ENCODE measurements at places on chromosomes 5 and 9.

DNA sequence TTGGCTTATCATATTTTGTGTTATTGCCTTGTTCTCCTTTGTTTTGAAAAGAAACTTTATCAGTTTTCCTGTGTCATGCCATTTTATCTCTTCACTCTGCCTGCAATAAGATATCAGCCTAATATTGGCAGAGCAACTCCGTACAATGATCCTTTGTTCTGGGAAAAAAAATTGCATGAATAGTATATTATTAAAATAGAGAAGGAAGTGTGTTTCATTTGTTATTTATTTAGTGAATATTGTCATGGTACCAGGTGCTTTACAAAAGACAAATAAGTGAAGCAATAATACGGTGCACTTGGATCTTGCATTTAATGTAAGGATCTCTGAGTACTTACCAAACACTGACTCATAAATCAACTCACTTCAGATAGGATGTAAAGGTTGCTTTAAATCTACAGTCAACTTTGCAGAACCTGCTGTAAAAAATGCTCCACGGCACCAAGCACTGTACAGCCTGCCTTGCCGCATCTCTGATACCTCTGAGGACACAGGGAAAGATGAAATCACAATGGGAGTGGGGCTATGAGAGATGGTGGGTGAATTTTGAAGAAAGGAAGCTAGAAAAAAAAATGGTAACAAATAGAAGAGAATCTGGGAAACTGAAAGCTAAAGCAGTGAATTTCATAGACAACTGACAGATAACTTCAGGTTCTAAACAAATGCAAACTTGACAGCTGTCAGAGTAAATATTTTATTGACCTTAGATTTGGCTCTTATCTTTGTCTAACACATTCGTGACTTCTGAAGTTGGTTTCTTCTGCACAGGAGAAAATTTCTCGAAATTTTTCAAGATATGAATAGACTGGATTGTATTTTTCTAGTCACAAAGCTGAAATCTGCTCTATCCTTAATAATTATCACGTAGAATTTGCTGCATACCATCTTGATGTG is 232.1 kb downstream of the ENC1 start:
- no peak for DNase-seq

GRCh38 chr5:126000507-126000906 is 422.7 kb upstream of the GRAMD2B start:
- no peak for DNase-seq

DNA sequence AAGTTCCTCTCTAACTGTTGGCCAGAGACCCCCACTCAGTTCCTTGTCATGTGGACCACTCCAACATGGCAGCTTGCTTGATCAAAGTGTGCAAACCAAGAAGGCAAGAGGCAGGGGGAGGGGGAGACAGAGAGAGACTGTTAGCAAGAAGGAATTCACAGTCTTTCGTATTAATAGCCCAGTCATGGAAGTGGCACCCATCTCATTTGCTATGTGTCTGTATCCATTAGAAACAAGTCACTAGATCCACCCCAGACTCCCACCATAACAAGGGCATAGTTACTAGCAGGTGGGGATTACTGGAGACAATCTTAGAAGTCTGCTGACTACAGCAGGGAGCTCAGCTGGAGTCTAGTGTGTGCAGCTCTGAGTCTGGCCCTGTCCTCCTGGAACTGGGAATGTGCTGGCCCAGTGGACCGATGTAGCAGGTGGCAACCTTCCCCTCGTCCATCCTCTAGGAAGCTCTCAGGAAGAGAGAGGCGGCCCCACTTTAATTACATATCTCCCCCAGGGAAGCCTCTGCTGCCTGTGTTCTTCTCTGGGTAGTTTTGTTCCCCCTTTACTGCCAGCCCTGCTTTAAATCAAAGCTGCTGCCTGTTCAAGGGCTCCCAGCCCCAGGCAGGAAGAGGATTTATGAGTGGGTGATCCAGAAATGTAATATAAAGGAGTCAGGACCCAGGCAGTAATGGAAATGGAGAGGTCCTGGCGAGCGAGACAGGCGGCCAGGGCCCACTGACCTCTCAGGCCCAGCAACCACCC is 47.8 kb upstream of the ALDH1B1 start:
- no peak for DNase-seq

DNA sequence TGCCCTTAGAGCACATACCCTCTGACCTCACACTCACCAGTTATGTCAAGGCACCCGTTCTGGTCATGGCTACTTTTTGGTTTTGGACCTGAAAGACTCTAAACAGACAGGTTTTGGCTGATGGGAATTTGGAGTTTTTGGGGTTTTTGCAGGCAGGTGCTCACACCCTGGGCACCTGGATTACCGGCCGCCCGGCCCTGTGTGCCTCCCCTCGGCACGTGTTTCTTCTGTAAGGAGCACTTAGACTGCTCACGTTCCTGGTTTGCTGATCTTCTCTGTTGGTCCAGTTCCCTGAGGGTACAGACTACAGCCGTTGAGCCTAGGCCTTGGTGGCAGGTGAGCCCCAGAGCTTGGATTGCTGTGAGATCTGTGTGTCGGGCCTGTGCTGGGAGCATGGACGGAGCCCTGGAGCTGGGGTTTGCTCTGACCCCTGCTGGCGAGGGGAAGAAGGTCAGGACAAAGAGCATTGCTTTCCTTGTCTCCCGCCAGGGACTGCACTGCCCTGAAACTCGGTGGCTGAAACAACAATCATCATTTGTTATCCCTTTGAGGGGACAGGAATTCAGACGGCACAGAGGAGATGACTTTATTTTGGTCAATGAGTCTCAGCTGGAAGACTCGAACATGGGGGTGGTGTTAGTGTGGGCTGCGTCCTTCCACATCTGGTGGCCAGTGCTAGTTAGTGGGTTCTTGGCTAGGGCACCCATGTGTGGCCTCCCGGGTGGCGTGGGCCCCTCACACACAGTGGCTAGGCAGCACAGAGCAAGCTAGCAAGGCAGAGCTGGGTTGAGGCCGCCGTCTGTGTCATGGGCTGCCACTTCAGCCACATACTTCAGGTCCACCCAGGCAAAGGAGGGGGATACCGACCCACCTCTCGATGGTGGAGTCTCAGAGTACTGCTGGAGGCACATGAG is 76.4 kb downstream of the EHMT1 start:
- DNase-seq = no peak

DNA sequence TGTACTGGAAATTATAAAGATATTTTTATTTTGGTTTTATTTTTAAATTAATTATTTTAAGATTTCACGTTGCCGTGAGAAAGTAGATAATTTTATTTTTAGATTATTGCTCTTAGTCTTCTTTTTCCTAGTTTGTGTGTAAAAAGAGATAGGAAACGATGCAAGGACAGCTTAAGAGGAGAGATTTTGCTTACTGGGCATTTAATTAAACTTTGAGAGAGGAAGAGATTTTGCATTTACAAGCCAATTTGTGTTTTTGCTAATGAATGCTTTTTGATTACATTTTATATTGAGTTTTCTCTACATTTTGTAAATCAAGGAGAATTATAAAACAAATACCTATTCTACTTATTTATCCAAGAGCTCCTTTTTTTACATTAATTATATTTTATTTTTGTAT is 64.0 kb downstream of the ARHGEF28 start:
- DNase-seq = no peak

GRCh38 chr5:34409373-34409772 is 246.8 kb upstream of the RAI14 start:
- DNase-seq = no peak

- peak; percentile 79 for DNase-seq
Measured at GRCh38 chr5:148965511-148966265, 97.2 kb downstream of the SH3TC2 start.

DNA sequence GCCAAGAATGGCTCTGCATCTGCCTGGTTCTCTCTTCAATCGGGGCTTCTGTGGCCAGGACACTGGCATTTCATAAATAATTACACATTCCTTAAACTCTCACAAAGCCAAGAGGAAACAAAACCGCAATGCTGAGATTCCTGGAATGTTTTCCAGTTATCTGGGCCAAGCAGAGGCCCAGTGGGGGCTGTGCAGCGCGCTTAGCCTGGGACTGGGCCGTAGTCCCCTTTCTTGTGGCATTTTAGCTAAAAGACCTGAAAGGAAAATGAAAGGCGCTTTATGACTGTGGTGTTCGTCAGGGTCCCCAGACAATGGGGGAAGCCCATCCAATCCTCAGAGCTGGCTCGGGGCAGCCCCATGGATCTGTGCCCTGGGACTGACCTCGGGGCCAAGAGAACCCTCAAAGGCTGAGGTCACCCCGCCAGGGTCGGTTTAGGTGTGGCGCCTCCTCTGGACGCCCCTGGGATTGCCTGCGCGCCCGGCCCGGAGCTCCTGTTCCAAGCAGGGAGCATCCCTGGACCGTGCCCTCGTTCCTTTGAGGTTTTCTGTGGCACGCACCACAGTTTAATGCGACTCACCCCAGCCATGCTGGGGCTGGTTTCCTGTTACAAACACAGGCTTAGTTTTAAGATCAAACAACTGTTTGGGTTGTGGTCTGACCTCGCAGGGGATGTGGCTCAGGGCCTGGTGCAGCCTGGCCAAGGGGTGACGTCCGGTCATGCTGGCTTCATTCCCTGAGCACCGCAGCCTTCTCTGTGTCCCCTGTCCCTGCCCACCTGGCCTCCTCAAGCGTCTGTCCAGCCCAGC is 51.5 kb upstream of the NKD2 start:
- DNase-seq = peak; percentile 72

DNA sequence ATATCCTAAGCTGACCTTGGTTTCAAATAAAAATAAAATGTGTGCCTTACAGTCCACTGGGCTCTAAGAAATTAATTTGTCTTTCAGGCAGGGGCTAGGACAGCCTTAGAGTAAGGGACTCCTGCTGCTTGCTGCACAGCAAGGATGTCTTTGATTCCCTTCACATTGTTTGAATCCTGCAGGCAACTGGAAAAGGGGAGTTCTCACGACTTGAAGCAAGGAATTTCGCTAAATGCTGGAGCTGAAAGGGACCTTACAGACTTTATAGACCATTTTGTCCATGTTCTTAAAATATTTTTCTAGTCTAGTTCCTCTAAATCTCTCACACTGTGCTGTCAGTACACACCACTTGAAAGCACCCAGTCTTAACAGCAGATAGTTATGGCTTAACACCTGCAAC is 35.6 kb downstream of the FBXW11 start:
- no peak for DNase-seq

- DNase-seq = no peak
Measured at GRCh38 chr5:110343616-110344015, 382.9 kb downstream of the TMEM232 start.

DNA sequence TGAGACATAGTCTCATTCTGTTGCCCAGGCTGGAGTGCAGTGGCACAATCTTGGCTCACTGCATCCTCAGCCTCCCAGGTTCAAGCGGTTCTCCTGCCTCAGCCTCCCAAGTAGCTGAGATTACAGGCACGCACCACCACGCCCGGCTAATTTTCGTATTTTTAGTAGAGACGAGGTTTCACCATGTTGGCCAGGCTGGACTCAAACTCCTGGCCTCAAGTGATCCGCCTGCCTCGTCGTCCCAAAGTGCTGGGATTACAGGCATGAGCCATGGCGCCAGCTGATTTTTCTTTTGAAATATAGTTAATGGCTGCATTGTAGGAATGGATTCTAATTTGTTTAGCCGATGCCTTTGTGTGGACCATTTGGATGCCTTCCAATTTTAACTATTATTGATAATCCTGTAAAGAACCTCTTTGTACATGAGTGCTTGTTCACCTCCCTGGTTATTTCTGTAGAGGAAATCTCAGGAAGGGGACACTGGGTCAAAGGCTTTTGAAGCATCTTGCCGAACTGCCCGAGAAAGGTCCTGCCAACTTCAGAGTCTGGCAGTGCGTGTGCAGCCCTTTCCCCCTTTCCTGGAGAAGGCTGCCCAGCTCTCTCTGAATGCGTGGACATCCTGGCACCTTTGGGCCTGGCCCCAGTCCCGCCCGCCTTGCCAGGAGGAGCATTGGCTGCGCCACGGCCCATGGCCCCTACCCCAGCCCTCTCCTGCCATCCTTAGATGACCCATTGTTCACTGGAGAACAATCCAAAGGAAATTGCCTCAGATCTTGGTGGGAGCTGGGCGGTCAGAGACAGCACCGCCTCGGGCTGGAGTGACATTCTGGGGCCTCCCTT is 8.9 kb upstream of the NUP214 start:
- no peak for DNase-seq

- no peak for DNase-seq
Measured at GRCh38 chr9:97759581-97760288, 62.6 kb upstream of the XPA start.

DNA sequence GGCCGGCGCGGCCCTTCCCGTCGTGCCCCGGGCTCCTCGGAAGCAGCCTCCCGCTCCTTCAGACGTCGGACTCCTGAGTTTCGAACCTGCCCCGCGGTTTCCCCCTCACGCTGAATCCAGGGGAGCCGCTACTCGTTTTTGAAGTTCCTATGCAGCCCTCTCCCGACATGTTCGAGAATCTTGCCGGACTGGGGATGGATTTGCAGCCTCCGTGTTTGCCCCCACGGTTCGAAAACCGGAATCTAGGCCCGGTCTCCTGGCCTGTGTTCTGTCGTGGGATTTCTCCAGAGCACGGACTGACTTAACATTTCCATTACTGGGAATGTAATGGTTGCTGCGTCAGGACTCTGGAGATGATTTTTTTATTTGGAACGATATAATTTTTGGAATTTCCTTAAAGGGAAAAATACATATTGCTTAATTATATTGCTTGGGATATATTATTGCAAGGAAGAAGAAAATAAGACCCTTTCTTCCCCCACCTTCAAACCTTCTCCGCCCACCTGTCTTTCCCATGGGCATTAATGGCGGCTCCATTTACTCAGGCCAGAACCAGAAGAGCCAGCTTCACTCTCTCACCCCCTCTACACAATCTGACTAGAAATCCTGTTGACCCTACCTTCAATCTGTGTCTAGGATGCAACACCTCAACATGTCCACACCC is 8.5 kb upstream of the MGAT1 start:
- DNase-seq = no peak

DNA sequence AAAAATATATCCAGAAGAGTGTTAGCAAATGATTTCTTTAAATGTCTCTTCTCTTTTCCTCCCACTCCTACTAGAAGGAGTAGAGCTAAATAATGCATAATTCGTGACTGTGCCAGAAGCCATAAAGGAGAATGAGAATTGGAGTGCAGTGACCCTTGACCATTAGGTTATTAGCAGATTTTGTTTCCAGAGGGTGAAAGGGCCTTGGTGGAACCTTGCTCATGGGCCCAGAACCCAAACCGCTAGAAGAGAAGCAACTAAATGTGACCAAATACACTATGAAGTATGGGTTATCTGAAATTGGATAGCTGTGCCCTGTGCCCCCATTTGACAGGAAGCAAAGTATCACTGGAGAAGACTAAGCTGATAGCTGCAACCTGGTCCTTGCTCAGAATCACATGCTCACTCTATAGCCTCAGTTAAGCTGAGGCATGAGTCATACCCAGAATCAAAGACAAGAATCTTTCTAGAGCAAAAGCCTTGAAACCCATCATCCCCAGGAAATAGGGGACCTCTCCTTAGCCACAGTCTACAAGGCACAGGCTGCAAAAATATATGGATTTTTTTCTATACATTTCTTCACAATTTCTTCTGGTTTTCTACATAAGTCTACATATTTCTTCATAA is 36.3 kb downstream of the CAPSL start:
- no peak for DNase-seq

DNA sequence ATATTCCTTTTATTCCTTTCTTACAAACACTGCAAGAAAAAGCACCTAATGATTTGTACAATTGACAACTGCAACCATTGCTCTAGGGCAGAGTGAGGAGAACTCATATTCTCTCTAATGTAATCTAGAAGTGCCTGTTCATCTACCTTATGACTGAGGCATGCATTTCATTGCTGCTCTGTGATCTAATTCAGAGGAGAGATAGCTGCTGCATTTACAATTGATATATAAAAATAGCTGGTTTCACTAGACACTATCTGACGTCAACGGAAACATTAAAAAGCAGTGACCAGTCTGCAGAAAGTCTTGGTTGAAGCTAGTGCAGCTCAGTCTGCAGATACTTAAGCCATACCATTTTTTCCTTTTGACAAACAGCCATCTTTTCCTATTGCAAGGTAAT is 72.8 kb upstream of the C6 start:
- DNase-seq = no peak
